ENCODE measurements at places on chromosomes 5 and 9. TPM values are rescaled to one million over a fixed set of nuclear protein-coding genes. Genes with fewer than 3 reads are reported as not detected.

DNA sequence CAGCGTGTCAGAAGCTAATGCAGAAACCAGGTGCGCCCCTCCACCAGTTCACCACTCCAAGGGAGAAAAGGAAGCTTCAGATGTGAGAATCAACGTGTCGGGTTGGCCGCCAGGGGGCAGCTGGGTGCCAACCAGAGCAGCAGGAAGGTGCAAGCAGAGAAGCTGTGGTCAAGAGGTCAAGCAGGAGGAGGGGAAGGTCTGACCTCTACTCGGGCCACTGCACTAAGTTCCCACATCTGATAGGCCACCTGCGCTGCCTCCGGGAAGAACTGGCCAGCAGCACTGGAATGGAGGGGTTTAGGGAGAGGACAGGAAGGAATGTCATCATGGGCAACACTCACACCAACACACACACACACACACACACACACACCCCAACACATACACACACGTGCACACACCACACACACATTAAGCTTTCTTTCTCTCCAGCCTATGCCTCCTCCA lies 31.4 kb downstream of the ANXA6 start:
- peaks cover 32% of the 10 kb centered on the region for H3K4me1 ChIP-seq
- H3K27ac ChIP-seq, result peak overlapping the region; percentile 92
- H3K27me3 ChIP-seq, result no peaks in the 10 kb centered on the region

DNA sequence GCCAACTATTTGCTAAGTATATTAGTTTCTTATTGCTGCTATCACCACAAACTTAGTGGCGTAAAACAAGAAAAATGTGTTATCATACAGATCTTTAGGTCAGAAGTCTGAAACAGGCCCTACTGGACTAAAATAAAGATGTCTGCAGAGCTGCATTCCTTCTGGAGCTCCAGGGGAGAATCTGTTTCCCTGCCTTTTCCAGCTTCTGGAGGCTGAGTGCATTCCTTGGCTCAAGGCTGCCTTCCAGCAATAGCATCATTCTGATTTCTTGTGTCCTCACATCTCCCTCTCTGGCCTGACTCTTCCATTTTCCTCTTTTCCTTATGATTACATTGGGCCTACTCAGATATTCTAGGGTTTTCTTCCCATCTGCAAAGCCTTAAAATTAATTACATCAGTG lies 15.9 kb downstream of the MAN2A1 start:
- peak overlapping the region; percentile 5 for H3K4me3 ChIP-seq
- no peak overlapping the region for H3K27ac ChIP-seq
- DNase-seq, result no peak
- H3K27me3 ChIP-seq, result no peaks in the 10 kb centered on the region
- H3K36me3 ChIP-seq, result peaks cover 8% of the 10 kb centered on the region

DNA sequence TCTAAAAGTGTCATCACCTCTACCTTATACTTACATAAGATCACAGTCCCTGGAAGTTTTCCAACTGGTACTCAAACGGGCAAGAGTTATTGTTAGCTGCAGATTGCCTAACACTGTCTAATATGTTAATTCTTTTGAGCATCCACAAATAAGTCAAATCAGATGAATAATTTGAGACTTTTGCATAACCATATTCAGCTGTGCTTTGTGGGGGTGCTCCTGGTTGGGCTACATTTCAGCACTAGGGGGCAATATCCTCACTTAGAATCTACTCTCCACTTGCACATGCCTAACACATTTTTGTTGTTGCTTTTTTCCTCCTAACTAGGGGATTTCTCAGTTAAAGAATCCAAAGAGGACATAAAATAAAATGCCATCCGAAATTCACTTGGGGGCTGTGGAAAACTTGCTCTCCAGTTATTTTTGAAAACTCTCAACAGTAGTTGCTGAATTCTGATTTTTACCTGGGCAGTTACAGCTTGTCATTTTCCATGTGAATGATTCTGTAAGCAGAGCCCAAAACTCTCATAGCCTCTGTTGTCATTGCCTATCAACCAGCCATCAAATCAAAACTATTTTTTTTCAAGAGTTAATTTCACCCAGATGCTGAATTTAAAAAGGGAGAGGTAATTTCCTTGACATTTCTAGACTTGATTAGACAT lies 71.5 kb downstream of the TRIM36 start:
- H3K4me3 ChIP-seq, result no peak overlapping the region
- H3K36me3 ChIP-seq, result no peaks in the 10 kb centered on the region
- DNase-seq, result no peak
- H3K27ac ChIP-seq, result no peak overlapping the region
- no peaks in the 10 kb centered on the region for H3K4me1 ChIP-seq

DNA sequence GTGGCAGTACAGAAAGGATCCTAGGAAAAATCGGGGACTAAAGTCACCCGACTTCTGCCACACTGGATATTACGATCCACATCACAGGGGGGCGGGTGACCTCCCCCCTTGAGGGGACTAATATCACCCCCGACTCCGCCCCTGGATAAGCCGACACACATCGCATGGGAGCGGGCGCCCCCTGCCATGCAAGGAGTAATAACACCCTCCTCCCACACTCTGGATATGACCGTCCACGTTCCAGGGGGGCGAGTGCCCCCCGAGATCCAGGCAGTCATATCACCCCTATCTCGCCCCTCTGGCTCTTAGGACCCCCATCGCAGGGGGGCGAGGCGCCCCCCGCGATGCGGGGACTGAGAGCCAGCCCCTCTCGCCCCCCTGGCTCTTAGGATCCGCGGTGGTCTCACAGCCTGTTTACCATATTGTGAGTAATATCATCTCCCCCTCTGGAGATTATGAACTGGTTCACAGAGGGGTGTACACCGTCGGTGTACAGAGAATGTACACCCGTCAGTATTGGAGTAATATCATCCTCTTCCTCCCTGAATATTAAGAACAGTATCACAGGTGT lies 423.0 kb downstream of the DIRAS2 start:
- no peaks in the 10 kb centered on the region for H3K36me3 ChIP-seq
- peaks cover 2% of the 10 kb centered on the region for H3K4me1 ChIP-seq
- no peak overlapping the region for H3K27ac ChIP-seq
- no peak overlapping the region for H3K4me3 ChIP-seq
- peaks cover 20% of the 10 kb centered on the region for H3K27me3 ChIP-seq

DNA sequence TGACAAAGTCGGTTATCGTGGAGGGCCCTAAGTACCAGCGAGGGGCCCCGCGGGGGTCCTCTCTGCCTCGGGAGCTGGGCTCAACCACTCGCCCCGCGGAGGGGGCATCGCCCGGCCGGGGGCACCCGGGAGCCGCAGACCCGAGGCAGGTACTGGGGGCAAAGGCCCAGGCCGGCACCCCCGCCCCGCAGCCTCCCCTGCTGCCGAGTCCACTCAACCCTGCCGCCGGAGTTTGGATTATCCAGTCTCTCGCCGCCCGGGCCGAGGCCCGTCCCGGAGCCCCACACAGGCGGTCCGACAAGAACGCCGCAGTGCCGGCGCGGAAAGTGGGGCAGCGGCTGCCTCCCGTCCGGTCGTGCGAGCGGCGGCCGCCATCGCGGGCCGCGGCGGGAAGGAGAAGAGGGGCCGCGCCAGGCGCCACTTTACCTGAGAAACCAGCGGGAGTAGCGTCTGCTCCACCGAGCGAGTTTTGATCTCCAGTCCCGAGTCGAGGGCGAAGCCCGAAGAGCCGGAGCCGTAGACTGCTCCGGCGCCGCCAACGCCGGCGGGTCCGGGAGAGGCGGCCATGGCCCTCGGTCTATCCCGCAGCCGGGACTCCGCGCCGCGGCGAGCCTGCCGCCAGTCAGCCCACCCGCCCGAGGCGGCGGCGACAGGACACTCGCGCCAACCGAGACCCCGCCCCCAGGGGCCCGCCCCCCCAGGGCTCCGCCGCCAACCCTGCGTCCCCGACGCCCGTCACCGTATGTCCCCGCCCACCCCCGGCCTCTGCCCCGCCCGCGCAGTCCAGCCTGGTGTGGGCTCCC lies at the start of gene CTNNAL1:
Gene CTNNAL1 (minus strand): TSS at position 624 of the 803 bp plus-strand sequence. CDS start 57 bp downstream, at position 567.
- DNase-seq, result peak; percentile 89
- H3K36me3 ChIP-seq, result peaks cover 4% of the 10 kb centered on the region
- H3K27me3 ChIP-seq, result peaks cover 1% of the 10 kb centered on the region
- H3K4me1 ChIP-seq, result peaks cover 25% of the 10 kb centered on the region
- peak within 1 kb of the TSS; percentile 97 for H3K27ac ChIP-seq

DNA sequence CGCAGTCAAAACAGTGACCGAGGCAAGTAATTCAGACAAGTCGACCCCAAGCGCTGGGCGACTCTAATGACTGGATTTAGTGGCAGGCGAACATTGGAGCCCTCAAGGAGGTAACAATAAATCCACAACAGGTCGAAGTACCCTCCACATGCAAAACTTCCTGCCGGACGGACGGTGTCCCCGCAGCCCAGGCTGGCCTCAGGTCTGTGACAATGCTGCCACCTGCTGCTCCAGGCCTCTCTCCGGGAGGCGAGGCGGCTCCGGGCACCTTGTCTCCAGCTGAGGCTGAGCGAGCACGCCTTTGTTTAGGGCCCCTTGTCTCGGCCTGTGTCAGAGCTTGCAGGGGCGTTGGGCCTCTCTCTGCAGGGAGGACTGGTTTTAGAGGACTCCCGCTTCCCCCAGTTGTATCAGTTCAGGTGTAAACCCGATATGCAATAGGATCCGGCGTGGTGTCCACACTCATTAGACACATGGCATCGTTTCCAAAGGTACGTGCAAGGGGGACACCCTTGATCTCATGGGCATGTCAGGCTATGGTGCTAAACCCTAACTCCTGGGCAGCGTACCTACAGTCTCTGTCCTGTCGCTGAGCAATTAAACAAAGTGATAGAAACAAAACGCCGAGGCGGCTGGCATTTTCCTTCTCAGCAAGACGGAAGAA lies 628.0 kb upstream of the ADAMTS16 start:
- peaks cover 7% of the 10 kb centered on the region for H3K27me3 ChIP-seq
- no peak overlapping the region for H3K27ac ChIP-seq
- H3K4me1 ChIP-seq, result no peaks in the 10 kb centered on the region
- no peak for DNase-seq
- H3K4me3 ChIP-seq, result no peak overlapping the region

The PTPRD gene
- not detected for total RNA-seq

DNA sequence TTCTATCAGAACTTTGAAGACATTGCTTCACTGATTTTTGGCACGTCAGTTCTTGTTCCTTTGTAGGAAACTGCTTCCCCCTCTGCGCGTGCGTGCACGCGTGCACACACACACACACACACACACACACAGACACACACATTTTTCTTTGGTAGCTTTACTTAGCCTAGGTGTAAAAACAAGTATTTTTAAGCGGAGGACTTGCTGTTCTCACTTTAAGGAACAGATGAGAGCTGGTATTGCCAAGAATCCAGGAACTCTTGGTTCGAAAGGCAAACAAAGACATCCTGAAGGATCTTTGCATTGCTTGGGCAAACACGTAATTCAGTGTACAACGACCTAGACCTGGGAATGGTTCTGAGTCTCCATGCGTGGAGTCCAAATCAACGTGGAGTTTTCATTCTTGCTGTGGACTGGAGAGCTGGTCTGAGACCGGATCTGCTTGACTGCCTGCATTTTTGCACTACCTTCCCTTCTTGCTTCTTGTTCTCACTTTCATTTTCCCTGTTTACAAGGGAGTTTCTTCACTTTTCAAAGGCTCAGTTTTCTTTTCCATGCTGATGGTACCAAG lies 8.2 kb downstream of the TMEM268 start:
- DNase-seq, result no peak
- H3K4me1 ChIP-seq, result peaks cover 37% of the 10 kb centered on the region
- peaks cover 47% of the 10 kb centered on the region for H3K36me3 ChIP-seq
- peak overlapping the region; percentile 71 for H3K4me3 ChIP-seq
- H3K27ac ChIP-seq, result peak overlapping the region; percentile 86
- no peaks in the 10 kb centered on the region for H3K27me3 ChIP-seq

DNA sequence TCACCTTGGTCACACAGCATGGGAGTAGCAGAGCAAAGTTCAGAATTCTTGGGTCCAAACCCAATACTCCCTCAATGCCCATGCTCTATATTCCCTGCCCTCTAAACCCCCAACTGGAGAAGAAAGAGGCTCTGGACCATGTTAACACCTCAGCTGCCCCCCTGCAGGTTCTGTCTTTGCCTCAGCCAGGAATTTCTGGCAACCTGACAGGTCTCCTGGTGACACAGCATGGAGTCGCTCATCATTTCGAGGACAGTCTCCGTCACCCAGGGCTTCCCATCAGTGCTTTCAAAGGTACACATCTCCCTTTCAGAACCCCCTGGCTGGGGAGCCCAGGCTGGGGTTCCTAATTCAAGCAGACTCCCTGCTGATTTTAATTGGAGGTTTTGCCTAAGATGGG lies 189.5 kb downstream of the BRINP1 start:
- DNase-seq, result no peak
- H3K36me3 ChIP-seq, result peaks cover 6% of the 10 kb centered on the region
- H3K27ac ChIP-seq, result no peak overlapping the region
- no peaks in the 10 kb centered on the region for H3K4me1 ChIP-seq
- H3K27me3 ChIP-seq, result no peaks in the 10 kb centered on the region

The CDC20B gene
- total RNA-seq, result not detected

GRCh38 chr5:64646169-64646568 lies 44.1 kb upstream of the SHISAL2B start:
- H3K4me1 ChIP-seq, result no peaks in the 10 kb centered on the region
- H3K27me3 ChIP-seq, result peaks cover 2% of the 10 kb centered on the region
- no peak for DNase-seq
- H3K4me3 ChIP-seq, result no peak overlapping the region

The HAND1 gene
- total RNA-seq, result not detected

All from naive thymus-derived CD8-positive, alpha-beta T cell (primary cell).